ENCODE measurements at places on chromosomes 16 and 17.
A peak's percentile ranks its signal among the peaks of the same experiment; 100 is the strongest.

DNA sequence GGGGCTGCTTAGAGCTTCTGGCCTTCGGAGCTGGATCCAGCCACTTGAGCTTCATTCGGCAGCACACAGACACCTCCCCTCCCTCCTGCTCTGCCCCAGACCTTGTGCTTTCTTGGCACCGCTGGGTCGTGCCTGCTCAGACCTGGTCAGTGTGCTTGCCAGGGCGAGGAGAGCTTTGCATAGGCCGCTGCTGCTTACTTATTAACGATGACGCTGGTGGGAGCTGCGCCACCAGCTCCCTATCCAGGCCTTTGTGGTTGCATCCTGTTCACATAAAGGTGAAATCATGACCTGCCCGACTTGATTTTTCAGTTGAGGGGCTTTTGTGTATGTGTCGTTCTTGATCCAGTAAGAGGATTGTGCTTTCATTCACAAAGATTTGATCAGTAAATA, 101.1 kb downstream of the MSI2 start:
- no peak for DNase-seq

DNA sequence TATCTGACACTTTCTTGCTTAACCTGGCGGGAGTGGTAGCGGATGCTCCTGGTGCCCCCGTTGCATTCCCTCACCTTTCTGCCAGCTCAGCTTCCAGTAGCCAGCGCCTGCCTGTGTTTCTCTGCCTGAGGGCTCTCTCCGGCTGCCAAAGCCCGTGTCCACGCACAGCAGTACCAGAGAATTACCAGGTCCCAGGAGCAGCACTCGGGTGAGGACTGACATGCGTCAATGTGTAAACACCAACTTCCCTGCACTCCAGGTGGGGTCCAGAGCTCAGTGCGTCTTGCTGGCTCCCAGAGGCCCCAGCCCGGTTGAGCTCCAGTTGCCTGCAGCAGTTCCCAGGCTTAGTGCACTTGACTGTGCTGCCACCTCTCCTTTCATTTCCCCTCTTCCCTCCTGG, 54.8 kb downstream of the CDH13 start:
- no peak for DNase-seq

DNA sequence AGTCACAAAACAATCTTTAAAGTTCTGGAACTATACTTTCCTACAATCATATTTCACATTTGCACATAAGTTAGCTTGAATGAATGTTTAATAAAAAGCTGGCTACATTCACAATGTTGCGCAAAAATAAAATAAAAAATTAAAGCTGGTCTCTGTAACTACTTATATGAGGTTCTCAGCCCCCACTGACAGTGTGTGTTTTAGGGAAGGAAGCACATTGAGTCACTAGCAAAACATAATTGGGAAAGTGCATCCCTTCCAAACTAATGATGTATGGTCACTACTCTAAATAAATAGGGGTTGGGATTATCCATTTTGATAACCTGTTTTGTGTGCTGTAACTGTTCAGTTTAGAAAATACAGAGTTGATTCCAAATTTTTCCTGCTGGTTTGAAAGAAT, 251.9 kb downstream of the IRX3 start:
- DNase-seq, result no peak

- no peak for DNase-seq
Observed at GRCh38 chr17:73833775-73834488, 189.7 kb upstream of the SDK2 start.

- DNase-seq, result no peak
Observed at GRCh38 chr16:83214671-83215070, 587.9 kb downstream of the CDH13 start.

DNA sequence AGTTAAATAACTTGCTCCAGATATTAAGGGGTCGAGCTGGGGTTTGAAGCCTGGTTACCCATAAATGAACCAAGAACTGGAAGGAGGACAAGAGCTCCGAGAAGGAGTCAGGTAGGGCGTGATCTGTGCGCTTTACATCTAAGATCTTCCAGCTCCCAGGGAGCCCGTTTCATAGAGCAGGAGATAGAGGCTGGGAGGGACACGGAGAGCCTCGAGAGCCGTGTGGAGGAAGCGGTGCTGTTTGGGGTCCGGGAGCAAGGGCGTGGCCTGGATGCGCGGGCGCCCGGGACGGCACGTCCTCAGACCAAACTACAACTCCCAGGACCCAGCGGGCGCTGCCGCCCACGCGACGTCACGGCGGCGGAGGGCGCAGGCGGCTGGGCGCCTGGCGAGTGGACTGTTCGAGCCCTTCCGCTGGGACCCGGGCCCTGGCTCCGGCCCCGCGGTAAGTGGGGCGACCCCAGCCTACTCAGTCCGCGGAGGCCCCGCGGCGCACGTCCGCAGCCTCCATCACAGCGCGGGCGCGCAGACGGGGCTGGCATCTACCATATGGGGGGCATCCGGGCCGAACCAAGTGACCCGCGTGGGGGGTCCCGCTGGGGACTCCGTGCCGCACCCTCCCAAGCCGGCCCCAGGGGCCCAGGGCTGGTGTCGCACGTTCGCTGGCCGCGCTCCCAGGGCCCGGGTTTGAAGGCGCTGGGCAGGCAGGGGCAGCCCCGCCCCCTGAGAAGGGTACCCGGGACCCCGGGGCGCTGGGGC, at the start of gene BCKDK:
BCKDK (plus strand) TSS at position 352 of the 759 bp plus-strand sequence. CDS start 838 bp downstream, outside the sequence.
- no peak for DNase-seq

GRCh38 chr17:49146620-49147306, 14.2 kb downstream of the B4GALNT2 start:
- peak; percentile 91 for DNase-seq

DNA sequence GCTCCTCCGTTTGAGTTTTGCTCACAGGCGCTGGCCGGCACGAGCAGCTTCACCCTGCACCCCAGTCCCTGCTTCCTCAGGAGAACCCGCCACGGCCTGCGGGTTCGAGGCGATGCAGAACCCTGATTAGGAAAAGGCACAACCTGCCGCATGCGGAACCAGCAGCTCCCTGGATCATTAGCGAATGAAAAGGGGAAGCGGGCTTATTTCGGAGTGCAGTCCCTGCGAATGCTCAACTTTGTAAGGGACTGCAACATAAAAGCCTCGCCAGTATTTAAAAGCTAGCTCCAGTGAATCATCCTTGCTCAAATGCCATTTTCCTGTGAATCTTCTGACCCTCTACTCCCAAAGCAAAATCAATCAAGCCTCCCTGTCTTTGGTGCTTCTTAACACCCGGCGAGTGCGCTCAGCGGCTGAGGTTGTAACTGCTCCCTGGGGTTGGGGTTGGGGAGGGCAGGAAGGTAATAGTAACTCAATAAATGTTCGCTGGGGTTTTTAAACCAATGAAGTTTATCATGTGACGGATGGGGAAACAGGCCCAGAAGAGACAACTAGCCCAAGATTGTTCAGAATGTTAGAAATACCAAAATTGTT, 678 bp upstream of the AKAP10 start:
- no peak for DNase-seq

- no peak for DNase-seq
Observed at GRCh38 chr17:72409405-72410002, 288.7 kb downstream of the SOX9 start.

GRCh38 chr16:19607616-19608280, 52.2 kb downstream of the VPS35L start:
- peak; percentile 72 for DNase-seq

DNA sequence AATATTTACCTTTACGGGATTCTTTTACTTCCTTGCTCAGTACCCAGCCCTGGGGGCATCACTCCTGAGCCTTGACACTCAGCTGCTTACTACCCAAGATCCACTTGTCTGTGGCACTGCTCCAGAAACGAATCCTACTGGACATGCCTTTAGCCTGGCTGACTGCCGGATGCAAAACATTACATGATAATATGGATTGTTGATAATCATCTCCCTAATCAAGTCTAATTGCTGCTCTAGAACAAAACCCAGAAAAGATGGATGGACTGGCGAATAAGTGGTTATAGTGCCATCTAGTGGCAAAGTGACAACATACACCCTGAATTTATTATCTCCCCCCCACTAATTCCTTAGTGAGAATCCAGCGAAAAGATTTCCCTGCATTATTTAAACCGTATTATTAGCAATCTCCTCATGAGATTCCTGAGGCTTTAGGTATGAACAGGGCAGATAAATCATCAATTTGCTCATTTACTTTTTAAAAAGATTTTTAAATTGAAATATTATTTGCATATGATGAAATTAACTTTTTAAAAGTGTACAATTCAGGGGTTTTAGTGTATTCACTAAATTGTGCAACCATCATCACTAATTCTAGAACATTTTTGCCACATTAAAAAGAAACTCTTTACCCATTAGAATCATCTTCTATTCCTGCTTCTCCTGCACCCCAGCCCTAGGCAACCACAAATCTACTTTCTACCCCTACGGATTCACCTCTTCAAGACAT, 61.6 kb downstream of the RGS9 start:
- no peak for DNase-seq

GRCh38 chr16:8889893-8890548, 7.9 kb downstream of the LITAFD start:
- no peak for DNase-seq

GRCh38 chr16:57994778-57995177, 5.7 kb downstream of the ZNF319 start:
- DNase-seq, result no peak

GRCh38 chr17:28446716-28447395, 26.6 kb upstream of the SLC13A2 start:
- DNase-seq, result no peak

DNA sequence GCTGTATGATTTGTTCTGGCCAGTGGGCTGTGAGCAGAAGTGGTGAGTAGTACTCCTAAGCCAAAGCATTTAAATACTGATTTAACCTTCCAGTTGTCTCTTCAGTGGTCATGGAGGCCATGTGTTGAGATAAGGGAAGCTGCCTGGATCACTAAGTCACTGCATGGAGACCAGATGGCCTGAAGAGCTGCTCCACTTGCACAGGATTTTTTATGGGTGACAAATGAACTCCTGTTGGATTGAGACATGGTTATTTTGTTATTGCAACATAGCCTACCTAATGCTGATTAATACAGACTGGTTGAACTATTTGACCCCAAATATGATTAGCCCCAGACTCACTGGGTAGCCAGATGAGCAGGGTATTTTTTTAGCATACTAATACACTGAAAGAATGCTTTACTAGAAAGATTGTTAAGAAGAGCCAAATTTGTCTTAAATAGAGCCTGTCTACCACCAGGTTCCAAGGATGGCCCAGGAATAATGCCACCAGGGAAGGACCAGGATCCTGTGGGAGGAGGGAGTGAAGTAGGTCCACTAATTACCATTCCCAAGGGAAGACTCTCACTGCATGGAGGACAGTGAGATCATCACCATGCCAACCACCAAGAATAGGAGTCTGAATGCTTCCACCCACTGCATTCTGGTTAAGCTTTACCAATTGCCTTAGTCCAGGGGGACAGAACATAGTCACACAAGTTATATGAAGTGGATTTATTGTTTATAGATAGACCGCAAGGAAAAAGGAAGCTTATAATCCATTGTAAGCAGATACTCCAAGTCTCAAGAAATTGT, 187.4 kb upstream of the IRX6 start:
- DNase-seq, result no peak

DNA sequence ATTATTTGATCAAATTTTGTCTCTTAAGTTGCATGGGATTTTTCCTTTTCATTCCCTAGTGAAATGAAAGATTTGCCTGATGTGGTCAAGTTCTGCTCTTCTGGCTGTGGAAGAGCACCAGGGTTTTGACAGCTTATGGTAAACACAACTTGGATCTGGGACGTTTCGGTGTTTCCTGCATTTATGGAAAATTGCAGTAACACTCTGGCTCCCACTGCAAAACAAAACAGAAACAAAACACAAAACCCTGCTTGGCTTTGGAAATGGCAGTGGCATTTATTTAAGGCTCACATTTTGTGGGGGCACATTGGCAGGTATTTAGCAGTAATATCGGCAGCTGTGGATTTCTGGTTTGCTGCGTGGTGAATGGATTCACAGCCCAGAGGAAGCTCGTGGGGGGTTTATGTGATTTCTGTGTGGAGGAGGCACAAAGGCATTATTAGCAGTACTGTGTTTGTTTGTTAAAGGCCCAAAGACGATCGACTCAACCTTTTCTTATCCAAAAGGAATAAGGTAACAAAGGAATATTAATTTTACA, 377.8 kb downstream of the SNX29 start:
- DNase-seq, result no peak

DNA sequence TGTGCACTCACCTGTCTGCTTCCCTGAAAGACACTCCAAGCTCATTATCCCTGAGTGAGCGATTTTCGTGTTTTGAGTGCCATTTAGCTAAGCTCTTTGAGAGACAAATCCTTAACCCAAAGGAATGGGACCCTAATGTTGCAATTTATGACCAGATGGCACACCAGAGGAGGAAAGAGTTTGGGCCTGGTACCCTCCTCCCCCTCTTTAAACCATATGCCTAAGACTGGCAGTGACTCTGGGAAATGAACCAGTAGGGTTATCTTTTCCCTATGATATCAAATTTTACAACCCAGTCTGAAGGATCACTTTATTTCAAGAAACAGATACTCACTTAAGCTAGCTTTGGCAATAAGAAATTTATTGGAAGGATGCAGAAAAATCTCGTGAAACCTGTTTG, 550.4 kb downstream of the TOX3 start:
- DNase-seq, result no peak

DNA sequence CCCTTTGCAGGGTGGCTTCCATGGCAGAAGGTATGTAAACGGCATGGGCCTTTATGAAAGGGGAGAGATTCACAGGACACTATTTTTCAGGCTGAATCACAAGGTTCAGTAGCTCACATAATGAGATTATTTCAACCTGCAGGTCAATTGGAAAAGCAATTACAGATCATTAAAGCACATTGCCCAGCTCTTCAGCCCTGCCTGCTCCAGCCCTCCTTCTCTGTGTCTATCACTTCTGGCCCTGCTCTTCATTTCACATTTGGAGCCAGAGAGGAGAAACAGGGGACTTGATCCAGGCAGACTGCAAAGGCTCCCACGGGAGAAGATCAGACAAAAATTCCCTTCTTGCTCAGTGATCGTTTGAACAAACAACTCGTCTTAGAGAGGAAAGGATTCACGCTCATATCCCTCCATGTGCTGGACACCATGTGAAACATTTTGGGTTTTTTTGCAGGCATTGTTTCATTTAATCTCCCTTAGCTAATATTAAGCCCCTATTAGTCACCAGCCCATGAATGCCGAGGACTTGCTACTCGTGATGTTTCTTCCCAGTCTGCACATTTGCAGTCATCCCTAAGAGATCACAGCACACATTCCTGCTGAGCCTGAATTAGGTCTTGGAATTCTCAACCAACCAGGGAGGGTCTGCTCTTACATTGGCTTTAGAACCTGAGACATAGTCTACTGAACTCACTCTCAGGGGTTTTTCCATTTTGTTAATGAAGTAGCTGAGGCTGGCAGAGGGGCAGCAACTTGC, 443.9 kb upstream of the CCL2 start:
- DNase-seq, result no peak

DNA sequence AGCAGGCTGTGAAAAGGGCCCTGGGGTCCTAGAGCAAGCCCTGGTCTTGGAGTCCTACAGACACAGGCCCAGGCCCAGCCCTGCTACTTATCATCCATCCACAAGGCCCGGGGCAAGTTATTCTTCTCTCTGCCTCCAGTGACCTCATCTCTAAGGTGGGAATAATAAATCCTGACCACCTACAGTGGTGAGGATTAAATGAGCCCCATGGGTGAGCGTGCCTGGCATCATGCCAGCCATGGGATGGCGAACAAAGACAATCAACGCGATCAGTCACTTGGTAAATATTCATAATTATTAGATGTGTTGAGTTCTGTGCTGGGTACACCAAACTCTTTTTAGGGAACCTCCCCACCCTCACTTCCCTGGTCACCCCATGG, 5.5 kb downstream of the KRT15 start:
- DNase-seq, result no peak
